ENCODE measurements at places on chromosomes 3 and 15.

DNA sequence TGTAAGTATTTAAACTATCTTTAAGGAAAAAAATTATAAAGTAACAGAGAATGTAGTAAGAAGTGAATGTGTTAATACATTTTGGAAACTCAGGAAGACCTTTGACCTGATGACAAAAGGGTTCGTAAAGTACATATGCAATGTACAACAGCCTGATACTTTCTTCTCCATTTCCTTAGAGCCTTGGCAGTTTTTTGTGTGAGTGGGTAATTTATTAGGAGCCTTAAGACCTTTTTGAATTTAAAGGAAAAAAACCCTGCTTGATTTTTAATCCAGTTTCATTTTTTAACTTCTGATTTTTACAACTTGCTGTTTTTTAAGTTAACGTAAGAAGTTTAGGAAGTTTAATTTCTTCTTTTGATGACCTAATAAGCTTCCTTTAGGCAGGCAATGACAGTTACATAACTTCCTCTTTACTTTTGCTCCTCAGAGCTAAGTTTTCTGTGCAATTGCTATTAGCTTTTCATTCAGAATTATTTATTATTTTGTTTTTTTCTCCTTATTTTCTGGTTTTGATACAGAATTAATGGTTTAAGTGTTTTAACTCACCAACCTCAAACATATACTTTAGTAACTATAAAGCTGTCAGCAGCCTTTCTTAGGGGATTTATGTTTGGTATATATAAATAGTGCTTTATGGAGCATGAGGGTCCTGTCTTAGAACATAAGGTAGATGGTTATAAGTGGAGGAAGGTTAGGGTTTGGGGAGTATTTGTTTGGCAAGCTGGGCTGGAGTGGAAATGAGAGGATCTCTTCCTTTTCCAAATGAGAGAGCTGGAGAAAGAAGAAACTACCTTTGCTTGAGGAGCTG is 35.2 kb downstream of the ARMC8 start:
- no peak for DNase-seq

DNA sequence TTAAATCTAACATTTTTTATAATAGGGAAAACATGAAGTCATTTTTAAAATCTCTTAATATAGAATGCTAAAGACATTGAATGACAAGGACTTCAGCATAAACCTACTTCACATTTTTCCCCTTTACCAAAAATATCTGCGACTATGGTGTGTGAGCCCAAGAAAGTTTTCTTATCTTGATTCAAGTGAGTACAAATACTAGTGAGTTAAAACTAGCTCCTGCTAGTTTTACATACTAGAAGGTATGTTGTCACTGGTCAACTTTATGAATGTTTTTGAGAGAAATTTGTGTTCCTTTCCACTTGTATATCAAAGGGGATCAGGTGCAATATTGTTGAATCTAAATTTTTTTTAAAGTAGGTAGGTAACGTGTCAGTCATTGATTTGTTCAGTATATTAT is 152.4 kb upstream of the CGNL1 start:
- no peak for DNase-seq

- no peak for DNase-seq
Measured at GRCh38 chr3:193134856-193135255, 106.2 kb upstream of the PLAAT1 start.

DNA sequence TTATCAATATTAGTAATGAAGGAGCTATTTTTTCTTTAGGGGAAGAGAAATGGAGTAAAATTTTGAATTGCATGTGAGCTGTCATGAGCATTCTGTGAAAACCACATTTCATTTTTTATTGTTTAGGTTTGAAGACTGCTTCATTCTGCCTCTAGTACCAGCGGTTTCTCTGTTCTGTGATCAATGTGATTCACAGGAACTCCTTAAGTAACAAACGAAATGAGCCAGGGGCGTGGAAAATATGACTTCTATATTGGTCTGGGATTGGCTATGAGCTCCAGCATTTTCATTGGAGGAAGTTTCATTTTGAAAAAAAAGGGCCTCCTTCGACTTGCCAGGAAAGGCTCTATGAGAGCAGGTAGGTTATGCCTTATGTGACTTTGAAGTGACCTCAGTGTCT is 13.0 kb downstream of the NIPA2 start:
- DNase-seq = no peak

- peak; percentile 43 for DNase-seq
Measured at GRCh38 chr15:30991255-30992235, at the start of gene MTMR10. TSS of gene MTMR10 (minus strand) at chr15:30991628. CDS start at chr15:30991506, 122 bp downstream.

DNA sequence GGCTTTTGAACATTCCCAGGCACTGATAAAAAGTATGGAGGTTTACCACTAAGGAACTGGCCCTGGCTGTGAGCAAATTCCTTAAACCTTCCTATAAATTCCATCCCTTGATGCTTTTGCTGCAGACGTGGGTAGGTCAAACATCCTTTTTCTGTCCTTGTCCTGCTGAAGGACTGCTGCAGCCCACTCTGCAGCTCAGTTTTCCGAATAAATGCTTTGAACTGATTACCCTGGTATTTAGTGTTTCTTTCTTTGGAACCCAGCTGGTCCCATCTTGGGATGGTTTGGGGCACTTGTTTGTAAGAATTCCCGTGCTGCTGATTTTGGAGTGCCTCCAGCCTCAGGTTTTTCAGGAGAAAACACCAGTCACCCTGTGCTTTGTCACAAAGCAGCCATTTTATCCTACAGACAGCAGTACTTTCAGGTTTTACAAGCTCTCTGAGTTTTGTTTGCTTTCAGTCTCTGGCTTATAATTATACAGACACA is 815.9 kb downstream of the VGLL3 start:
- no peak for DNase-seq

DNA sequence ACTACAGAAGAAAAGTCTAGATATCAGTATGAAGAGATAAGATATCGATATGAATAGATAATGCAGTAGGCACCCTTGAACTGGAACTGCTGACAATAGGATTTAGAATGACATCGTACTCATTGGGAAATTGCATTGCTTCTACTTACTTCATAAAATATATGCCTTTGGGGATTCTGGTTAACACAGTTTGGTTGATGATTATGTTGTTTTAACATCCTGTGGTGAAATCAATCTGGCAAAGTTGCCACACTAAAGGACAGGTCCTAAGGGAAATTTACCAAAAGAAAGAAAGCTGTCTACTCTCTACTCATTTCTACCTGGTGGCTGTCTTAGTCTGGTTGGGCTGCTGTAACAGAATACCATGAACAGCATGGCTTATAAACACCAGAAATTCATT is 417.4 kb upstream of the DPH6 start:
- no peak for DNase-seq

DNA sequence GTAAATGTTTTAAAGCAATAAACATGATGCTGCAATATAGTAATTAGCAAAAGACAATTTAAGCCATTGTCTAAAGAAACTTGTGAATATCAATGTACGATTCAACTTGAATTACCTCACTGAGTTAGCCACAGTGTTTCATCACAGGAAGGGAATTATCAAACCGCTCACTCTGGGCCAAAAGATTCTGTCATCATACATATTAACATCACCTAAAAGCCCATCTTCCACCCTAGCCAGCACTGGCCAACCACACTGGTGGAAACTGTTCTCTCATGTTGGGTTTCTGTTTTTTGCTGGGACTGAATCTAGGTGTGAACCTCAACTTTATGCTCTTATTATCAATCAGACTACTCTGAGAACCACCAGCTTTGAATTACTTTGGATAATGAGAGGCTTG is 497.7 kb upstream of the THBS1 start:
- DNase-seq = no peak

GRCh38 chr3:149723781-149724180 is 28.5 kb downstream of the COMMD2 start:
- no peak for DNase-seq

DNA sequence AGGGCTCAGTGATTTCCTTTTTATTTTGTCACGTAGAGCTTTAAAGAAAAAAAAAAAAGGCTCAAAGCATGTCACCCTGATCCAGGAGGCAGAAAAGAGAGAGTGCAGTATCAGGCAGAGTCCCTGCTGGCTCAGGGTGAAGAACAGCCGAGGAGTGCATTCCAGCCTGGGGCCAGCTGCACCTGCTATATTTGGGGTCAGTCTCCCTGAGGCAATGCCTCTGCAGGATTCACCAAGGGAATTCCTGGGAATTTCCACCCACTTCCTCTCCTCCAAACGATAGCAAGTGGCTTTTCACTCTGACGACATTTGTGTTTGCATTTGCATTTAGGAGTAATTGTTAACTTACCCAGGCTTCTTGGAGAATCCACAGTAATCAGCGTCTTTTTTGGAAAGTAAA is 202.9 kb upstream of the CTNNB1 start:
- DNase-seq = no peak

DNA sequence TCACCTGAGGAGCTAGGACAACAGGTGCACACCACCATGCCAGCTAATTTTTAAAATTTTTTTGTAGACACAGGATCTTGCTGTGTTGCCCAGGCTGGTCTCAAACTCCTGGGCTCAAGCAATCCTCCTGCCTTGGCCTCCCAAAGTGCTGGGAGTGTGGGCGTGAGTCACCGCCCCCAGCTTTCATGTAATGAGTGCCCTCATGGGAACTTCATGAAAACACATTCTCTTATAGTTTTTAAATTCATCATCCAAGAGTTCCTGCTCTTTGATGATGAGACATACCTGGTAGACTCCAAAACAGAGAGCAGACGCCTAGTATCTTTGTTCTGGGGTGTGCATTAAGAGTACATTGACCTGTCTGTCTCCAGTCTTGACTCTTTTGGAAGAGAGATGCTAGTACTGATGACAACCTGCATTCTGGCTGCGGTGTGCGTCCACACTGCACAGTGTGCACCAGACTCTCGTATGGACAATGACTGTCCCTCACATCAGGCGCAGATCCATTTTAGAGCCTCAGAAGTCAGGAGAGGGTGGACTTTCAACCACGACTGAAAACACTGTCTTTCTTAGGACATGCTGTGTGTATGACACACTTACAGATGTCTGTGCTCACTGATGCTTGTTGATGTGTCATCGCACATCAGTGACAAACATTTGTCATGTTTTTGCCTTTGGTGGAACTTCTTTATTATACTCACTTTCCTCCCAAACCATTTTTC is 2.0 kb downstream of the NRROS start:
- DNase-seq = no peak

- DNase-seq = peak; percentile 57
Measured at GRCh38 chr3:13091898-13092611, 18.8 kb upstream of the IQSEC1 start.

DNA sequence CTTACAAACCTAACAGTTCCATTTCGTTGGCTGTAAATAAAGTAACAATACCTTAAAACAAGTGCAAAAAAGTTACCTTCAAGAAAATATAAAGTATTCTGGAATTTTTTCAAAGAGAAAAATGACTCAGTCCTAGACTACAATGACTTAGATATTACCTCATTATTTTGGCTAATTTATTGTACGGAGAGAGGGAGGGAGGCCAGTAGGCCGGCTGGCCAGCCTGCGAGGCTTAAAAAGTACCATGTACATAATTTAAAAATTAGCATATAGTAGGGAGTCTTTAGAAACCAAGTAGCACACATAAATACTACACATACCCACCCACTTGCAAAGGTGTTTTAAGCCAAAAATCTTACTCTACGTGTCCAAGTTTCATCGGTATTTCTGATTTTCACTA is 41.9 kb upstream of the MAP4 start:
- DNase-seq = no peak

- peak; percentile 3 for DNase-seq
Measured at GRCh38 chr3:127392156-127392490, 104.3 kb upstream of the PRR20G start.

DNA sequence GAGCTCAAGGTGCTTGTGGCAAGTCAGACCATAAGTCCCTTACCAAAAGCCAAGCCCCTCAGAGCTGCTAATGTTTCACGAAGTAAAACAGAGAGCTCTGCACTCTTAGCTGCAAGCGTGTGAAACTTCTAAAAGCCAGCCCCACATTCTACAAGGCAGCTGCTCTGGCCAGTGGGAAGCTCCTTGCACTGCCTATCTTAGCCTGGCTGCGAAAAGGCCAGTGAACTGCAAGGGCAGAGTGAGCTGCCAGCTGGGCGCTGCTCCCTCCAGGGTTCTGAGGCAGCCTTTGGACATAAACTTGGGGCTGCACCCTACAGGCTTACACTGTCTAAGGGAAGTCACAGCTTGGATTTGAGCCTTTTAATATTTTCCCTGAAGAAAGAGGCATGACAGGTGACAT is 2.2 kb upstream of the MUSTN1 start:
- no peak for DNase-seq

DNA sequence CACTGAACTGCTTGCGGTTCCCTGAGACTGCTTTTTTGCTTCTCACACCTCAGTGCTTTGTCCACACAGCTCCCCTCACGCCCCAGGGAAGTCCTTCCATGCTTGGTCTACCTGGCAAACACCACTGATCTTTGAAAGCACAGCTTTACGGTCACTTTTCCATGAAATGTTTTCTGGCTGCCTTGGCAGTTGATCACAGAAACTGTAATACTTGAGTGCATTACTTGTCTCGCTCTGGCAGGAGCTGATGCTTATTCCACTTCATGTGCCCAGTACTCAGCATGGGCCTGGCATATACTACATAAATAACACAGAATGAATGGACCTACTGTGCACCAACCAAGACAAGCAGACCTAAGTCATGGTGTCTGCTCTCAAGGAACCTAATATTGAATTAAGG is 121.1 kb downstream of the MEX3B start:
- DNase-seq = no peak

DNA sequence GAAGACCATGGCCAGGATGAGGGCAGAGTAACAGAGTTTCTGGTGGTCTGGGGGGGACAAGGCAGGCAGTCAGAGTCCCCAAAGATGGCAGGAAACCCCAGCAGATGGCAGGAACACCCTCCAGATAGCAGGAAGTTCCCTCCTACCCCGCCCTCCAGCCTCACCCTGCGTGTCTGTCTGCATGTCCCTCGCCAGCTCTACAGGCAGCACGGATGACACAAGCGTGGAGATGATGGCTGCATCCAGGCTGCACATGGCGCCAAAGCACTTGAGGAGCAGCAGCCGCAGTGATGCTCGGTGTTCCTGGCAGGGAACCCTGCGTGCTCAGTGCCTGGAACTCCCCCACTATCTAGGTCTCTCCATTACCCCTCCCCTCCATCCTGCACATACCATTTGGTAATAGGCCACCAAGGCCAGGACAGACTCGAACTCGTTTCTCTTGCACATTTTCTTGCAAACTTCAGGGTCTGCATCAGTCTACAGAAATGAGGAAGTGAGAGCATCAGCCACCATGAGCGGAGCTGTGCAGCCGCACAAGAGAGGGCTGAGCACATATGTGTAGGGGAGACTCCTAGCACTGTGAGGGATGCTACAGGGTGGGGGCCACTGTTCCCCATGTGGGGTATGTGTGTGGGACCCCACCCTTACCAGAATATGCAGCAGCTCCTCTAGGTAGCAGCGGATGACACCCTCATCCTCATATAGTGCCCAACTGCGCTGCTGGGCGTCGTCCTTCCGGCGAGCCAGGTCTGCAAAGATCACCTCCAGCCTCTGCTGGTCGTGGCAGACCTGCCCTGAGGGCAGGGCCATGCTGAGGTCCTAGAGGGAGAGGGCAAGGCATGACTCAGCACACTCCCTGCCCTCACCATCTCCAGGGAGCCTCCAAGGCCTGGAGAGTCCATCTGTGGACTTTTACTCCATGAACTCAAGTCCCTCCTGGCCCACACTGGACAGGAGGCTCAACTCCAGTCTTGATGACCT is 6.0 kb downstream of the NCKIPSD start:
- no peak for DNase-seq

DNA sequence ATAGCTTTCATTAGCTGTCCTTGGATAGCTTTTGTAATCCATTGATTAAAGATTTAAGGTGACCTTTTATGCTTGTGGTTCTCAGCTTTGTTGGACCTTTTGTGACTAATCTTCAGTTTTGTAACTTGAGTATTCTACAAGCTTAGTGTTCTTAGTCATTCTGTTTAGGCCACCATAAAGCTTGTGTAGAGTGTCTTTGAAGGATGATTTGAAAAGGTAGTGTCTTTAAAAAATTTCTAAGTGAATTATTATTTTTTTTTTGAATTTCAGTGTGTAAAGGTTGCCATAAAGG is 7.5 kb downstream of the MORF4L1 start:
- DNase-seq = no peak

- no peak for DNase-seq
Measured at GRCh38 chr3:151916781-151917180, 43.3 kb downstream of the SUCNR1 start.
